ENCODE measurements at places on chromosomes 6 and 20.

GRCh38 chr6:109655761-109656262 lies 35.2 kb downstream of the AK9 start:
- DNase-seq = no peak

- peak; percentile 99 for DNase-seq
Measured at GRCh38 chr6:20811109-20811761, 277.0 kb downstream of the CDKAL1 start.

GRCh38 chr6:144279484-144280150 lies 5.5 kb upstream of the UTRN start:
- DNase-seq = no peak

- DNase-seq = peak; percentile 76
Measured at GRCh38 chr20:6081236-6081635, 27.4 kb upstream of the LRRN4 start.

GRCh38 chr20:41137614-41138474 lies 501 bp downstream of the PLCG1 start:
- peak; percentile 36 for DNase-seq

- DNase-seq = peak; percentile 78
Measured at GRCh38 chr6:158057213-158057987, 75.7 kb downstream of the SYNJ2 start.

GRCh38 chr6:3247255-3248146 lies 11.2 kb upstream of the PSMG4 start:
- DNase-seq = peak; percentile 96

GRCh38 chr6:16749516-16750485 lies 11.5 kb downstream of the ATXN1 start:
- DNase-seq = no peak

DNA sequence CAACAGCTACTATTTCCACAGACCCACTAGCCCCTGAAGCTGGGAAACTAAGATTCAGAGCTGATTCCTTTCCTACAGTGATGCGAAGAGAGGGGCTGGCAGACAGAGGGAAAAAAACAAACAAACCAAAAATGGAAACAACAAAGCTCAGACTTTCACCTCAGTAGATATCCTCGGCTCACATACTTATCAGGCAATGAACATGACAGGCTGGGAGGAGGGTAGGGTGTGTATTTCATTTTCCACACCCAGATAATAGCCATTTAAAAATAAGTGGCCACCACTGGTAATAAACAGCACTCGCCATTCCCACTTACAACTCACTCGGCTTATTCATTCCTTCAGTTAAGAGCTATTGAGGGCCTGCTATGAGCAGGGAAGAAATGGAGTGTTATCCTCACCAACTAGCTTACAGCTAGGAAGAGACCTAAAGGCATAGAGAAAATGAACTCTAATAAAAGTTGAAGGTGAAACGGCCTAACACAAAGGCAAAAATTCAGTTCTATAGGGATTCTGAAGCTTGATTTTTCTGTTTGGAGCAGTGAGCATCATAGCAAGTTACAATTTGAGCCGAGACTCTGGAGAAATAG lies 32.0 kb upstream of the SPTLC3 start:
- no peak for DNase-seq

DNA sequence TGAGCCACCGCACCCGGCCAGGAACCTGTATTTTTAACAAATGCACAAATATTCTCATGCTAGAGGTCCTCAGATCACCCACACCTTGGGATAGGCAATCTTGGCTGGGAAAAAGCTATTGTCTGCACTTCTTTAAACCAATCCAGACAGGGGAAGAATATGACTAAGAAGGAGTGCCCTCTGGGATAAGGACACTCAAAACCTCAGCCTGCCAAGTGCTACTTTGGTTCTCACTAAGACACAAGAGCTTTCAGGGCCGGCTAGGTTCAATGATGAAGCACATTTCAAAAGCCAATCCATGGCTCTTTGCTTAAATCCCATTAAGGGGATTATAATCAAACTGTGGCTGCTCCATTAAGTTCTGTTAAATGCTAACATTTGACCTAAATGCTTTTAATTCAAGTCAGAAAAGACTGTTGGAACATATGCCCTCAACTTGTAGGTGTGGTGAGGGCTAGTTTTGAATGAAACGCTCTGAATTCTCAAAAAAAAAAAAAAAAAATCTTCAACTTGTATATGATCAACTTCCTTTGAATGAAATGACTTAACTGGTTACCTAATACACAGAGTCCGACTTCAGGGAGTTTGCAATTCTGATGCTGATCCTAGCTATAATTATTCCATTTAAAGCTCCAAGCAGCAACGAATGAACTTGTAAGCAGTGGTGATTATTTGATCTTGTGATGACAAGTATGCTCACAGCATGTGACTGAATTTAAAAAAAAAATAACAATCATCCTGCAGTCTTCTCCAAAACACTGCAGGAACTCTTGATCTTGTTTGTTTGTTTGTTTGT lies 56.6 kb downstream of the SLC23A2 start:
- no peak for DNase-seq

GRCh38 chr6:34445313-34445860 lies 19.5 kb upstream of the RPS10 start:
- no peak for DNase-seq

DNA sequence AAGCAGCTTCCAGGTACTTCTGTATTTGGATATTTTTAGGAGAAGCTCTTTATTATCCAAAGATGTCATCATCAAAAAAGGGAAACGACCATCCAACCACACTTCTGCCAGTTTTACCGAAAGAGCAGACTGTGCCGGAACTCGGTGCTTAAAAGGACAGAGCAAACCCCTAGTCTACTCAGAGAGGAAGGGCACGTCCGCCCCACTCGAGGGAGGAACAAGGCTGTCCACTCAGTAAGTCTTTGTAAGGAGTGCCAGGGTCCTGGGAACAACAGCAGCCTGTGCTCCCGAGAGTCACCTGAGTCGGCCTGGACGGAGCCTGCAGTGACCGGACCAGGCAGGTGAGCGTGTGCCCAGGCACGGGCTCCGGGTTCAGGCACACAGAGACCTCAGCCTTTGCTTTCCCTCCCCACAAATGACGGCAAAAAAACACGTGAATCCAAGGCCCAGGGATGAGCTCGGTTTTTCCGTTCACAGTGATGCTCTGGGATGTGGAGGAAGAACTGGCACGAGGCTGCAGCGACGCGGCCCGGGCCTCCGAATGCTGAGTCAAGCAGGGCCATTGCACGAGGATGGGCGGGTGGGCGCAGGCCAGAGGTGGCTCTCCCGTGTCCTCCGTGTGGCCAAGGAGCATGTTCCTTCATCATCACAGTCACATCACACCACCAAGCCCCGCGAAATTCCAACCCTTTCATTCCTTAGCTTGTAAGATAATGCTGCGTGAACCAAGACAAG lies 17.4 kb upstream of the SLCO4A1 start:
- no peak for DNase-seq

GRCh38 chr20:4726710-4727397 lies 5.1 kb downstream of the PRND start:
- DNase-seq = peak; percentile 73

- DNase-seq = no peak
Measured at GRCh38 chr20:59748619-59749191, 144.4 kb downstream of the PHACTR3 start.

DNA sequence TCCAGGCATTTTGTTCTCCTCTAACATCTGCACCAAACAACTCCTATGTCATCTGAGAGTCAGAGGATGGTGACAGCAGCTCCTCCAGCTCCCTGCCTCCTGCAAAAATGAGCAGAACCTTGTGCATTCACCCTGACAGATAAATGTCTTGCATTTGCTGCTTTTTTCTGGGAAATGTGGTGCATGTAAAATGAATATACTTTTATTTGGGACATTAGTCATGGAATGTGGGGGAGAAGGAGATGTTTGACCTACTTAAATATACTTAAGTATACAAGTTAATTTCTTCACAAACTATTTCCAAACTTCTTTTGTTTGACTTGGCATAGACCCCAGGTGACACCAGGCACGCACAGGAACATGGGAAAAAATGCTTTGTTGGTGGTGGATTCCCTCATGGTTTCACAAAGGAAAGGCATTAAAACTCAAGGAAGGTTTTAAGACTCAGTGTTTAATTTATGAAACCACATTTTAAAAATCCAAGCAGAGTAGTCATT lies 181.8 kb upstream of the MCHR2 start:
- DNase-seq = peak; percentile 91

DNA sequence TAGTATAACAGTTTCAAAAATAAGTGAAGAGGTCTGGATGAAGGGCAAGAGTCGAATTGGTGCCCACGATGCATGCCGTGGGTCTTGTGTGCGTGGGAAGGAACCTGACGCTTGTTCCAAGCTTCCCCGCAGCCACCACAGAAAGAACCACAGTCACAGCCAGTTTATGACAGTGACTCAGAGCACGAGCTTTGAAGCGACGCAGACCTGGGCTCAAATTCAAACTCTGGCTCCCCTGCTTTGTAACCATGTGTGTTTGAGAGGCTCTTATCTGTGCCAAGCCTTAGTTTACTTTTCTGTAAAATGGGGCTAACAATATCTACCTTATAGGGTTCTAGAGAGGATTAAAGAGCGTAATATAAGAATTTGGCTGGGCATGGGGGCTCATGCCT lies 65.5 kb downstream of the SYNJ2 start:
- DNase-seq = no peak

GRCh38 chr6:6870921-6871320 lies 236.8 kb upstream of the RREB1 start:
- no peak for DNase-seq

DNA sequence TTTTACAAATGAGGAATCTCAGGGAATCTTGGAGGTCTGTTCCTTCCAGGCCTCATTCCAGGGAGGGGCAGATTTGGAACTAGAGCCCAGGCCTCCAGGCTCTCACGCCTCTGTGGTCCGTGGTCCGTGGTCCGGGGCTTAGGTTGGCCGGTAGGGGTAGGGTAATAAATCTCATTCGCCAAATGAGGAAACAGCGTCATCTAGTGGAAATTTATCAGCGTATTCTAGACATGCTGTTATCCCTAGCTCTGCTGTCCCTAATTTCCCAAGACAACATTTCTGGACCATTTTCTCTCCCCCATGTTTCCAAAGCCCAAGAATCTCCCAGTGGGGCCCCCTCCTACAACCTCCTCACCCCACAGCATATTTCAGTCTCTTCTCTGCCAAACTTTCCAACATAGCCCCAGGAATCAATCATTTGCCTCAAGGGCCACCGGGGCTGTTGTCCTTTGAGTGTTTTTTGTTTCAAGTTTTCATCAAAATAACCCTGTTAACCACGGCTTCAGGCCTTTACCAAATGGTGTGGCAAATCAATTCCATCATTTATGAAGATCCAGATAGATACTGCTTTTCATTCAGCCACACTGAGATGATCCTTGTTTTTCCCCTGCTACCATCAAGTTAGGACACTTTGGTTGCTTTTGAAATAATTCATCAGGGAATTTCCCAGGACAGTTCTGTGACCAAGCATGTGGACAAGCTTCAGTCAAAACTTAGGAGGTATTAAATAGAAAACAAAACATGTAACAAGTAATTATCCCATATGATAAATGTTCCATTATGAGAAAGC lies 126.8 kb downstream of the ALDH8A1 start:
- peak; percentile 87 for DNase-seq

GRCh38 chr6:7671581-7671980 lies 54.3 kb upstream of the BMP6 start:
- DNase-seq = no peak

- no peak for DNase-seq
Measured at GRCh38 chr6:25167961-25168360, 111.2 kb upstream of the CARMIL1 start.

DNA sequence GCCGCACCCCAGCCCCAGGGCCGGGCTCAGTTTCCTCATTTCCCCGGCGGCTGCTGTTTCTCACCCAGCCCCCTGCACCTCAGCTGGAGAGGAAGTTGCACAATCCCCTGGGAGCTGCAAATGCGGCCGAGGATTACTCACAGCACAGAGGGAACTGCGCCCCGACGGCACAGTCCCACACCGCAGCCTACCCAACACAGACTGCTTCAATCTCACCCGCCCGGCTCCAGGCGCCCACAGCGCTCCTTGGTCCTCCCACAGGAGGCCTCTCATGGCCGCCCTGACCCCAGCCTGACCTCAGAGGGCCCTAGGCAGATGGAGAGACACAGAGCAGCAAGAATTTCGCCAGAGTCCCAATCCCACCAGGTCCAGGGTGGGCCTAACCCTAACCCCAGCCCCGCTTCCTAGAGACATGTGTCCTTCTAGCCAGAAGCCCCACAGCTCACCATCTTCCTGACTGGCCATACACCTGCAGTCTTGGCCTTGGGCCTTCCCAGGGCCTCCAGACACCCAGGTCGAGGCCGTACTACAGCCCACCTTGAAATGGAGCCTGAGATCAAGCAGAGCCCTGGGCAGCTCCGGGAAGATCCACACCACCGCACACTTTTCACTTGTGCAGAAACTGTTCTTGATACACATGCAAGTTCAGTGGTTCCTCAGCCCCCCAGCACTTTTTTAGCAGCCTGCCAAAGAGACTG lies 11.7 kb downstream of the TFEB start:
- DNase-seq = peak; percentile 97

- no peak for DNase-seq
Measured at GRCh38 chr6:113755449-113756289, 101.5 kb upstream of the MARCKS start.

GRCh38 chr6:154488802-154489437 lies 21.6 kb downstream of the CNKSR3 start:
- DNase-seq = no peak

DNA sequence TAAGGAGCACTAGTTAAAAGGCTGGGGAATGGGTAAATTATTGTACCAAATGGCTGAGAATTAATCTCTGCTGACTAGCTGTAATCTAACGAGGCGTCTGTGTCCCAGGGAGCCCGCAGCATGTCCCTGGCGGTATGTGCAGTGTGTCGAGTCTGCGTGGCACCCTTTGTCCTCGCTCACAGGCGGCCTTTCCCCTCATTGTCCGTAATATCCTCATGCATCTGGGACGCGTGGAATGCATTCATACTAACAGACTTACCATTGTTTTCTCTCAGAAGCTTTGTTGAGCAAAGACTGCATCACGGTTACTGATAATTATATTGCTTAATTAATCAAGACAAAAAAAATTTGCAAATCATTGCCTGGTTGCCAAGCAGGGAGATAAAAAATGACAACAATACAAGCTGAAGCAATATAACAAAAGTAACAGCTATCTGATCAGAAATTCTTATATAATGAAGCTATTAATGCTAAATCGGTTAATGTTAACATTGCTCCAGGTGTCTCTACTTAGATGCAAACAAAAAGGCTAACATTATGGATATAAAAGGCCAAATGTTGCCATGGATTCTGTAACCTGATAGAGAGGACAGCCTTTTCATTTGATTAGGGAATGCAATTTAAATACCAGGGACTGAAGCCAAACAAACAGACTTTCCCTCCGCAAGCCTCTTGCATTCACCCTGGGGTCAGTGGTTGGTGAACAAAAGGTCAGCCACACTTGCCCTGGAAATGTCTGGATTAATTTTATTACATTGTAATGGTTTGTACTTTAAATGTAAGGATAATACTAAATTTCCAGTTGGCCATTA lies 124.8 kb downstream of the INSM1 start:
- no peak for DNase-seq

GRCh38 chr20:46963758-46964617 lies 69.3 kb downstream of the EYA2 start:
- peak; percentile 26 for DNase-seq

GRCh38 chr6:165684333-165684732 lies 21.3 kb upstream of the PDE10A start:
- DNase-seq = no peak

GRCh38 chr6:16964553-16965499 lies 137.0 kb upstream of the STMND1 start:
- DNase-seq = peak; percentile 61

Data from amniotic epithelial cell (primary cell).